Stimulated activated CD4-positive, alpha-beta T cell treated with anti-CD3 and anti-CD28 coated beads, Interleukin-15, amount 100 ng/mL, for 1 hour (primary cell): ENCODE measurements at places on chromosomes 7 and 10.

DNA sequence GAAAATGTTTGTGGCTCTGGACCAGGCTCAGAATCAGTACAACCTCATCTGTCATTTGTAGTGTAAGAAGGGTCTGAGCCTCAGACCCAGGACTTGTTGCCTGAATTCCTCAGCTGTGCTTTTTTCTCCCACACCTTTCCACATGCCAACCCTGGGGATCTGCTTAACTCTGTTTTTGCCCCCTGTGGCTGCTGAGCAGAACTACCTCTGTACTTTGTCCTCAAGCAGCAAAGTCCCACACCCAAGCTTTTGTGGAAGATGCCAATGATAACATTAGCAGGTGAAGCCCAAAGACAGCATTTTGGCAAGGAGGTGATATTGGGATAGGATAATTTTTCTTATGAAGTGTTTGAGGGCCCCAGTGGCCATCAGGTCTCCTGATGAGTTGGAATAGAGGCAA, 5.8 kb upstream of the CYP2C18 start:
- no peak for DNase-seq

- DNase-seq: no peak
Measured at GRCh38 chr7:145212050-145212449, 376.2 kb upstream of the TPK1 start.

- no peak for DNase-seq
Measured at GRCh38 chr7:85405016-85405902, 218.4 kb upstream of the SEMA3D start.

- no peak for DNase-seq
Measured at GRCh38 chr7:158286210-158286609, 301.4 kb downstream of the PTPRN2 start.

DNA sequence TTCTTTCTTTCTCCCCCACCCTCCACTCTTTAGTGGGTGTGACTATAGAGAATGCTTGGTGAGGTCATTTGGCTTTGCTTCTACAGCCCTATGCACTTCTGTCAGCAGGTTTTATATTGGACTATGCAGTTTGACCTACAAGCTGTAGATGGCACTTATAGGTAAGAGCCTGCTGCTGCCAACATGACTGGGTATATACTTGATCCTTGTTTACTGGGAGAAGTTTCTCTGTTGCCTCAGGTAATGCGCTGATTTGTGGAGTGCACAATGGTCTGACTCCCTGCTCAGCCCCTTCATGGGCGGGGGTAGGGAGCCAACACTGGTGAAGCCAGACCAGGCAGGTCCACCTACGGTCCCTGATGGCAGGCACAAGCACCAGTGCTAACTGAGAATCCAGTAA, 33.7 kb upstream of the C7orf33 start:
- DNase-seq: no peak

- DNase-seq: no peak
Measured at GRCh38 chr7:76340617-76341131, 18.1 kb downstream of the YWHAG start.

DNA sequence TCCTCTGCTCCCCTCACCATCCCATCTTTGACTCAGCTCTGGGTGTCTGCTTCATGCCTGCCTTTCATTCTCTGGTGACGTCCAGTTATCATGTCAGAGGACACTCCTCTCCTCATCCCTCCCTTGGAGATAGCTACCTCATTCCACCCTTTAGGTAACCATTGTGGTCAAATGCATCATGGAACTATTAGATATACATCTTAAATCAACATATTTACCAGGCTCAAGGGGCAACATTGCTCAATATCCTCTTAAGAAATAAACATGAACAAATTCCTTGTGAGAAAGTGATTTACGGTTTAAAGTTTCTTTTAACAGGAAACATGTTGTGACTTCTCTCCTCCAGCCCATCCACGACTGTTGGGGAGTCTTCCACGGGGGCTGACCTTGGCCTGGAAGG, 511.6 kb upstream of the IGFBP3 start:
- no peak for DNase-seq

- DNase-seq: no peak
Measured at GRCh38 chr7:85177316-85177715, 9.5 kb downstream of the SEMA3D start.

DNA sequence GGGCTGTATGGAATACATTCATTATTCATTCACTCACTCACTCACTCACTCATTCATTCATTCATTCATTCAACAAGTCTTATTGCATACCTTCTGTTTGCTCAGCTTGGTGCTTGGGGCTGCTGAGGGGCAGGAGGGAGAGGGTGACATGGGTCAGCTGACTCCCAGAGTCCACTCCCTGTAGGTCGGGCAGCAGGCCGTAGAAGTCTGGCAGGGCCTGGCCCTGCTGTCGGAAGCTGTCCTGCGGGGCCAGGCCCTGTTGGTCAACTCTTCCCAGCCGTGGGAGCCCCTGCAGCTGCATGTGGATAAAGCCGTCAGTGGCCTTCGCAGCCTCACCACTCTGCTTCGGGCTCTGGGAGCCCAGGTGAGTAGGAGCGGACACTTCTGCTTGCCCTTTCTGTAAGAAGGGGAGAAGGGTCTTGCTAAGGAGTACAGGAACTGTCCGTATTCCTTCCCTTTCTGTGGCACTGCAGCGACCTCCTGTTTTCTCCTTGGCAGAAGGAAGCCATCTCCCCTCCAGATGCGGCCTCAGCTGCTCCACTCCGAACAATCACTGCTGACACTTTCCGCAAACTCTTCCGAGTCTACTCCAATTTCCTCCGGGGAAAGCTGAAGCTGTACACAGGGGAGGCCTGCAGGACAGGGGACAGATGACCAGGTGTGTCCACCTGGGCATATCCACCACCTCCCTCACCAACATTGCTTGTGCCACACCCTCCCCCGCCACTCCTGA, 2.4 kb downstream of the EPO start:
- no peak for DNase-seq
